GM03348 (cell line): ENCODE measurements at places on chromosomes 1 and 21.

GRCh38 chr1:15018767-15019166, 134.8 kb upstream of the TMEM51 start:
- DNase-seq = no peak

DNA sequence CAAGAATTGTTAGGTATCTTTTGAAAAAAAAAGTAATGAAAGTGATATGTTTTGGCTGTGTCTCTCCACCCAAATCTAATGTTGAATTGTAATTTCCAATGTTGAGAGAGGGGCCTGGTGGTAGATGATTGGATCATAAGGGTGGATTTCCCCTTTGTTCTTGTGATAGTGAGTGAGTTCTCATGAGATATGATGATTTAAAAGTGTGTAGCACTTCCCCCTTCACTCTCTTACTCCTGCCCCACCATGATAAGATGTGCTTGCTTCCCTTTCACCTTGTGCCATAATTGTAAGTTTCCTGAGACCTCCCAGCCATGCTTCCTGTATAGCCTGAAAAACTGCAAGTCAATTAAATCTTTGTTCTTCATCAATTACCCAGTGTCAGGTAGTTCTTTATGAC, 70.7 kb downstream of the XCL2 start:
- DNase-seq = no peak

- no peak for DNase-seq
Observed at GRCh38 chr1:25874635-25875153, 814 bp downstream of the PAQR7 start.

DNA sequence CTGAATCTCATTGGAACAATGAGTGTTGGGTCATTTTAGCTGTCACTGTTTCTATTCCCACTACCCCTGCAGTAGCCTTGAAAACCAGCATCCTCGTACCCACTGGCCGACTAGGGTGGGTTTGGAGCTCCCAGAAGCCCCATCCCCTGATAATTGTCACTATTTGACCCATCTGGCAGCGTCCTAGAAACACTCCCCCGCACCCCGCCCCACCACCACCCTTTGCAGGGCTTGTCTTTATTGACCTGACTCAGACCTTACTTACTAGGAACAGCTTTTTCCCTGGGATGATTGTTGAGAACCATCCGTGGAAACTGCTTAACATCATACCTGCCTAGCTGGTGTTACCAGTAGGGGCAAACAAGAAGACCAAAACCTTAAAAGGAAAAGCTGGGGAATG, 28.4 kb upstream of the AGPAT3 start:
- no peak for DNase-seq

DNA sequence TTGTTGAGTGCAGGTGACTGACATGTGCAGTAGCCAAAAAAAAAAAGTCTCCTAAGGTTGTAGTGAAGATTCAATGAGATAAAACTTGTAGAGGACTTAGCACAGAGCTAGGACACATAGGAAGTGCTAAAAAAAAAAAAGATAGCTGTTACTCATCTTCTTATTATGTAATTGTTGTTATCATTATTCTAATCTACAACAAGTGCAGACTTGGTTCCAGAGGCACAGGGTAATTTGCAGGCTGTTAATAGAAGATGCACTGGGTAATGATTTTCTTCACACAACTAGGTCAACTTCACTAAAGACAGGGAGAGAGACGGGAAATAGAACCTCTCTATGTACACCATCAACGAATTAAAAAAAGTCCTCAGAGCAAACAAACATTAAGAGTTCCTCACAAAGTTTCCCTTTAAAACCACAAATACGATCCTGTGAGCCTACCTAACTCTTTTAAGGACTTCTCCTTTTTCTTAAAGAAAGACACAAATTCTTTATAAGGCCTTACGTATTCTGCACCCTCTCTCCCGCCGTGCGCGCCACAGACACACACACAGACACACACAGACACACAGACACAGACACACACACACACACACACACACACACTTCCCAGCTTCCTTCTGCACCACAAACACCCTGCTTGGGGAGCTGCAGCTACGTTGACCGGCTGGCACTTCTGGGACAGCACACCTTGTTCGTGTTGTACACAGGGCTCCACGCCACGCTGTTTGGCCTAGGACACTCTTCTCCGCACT, 49.8 kb upstream of the GADD45A start:
- DNase-seq = no peak

- no peak for DNase-seq
Observed at GRCh38 chr1:178109348-178110143, 15.6 kb downstream of the RASAL2 start.

DNA sequence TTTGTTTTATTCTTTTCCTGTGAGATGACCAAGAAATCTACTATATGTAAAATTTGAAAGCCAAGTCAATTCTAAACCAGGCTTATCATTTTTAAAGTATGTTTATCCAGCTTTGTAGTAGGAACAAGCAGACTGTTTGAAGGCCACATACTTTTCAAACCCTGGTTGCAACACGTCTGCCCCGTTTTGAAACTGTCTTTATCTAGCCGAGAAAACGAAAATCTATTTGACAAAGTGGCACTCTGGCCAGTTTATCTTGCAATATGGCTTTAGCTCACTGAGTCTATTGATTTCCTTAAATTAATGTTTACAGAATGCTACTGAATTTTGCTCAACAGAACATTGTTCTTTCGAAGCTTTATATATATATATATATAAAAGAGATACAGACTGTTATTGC, 39.7 kb downstream of the PROX1 start:
- DNase-seq = no peak

- peak; percentile 41 for DNase-seq
Observed at GRCh38 chr1:153525088-153525728, 10.6 kb downstream of the S100A6 start.

GRCh38 chr1:150365941-150366340, 2.0 kb downstream of the RPRD2 start:
- DNase-seq = no peak

DNA sequence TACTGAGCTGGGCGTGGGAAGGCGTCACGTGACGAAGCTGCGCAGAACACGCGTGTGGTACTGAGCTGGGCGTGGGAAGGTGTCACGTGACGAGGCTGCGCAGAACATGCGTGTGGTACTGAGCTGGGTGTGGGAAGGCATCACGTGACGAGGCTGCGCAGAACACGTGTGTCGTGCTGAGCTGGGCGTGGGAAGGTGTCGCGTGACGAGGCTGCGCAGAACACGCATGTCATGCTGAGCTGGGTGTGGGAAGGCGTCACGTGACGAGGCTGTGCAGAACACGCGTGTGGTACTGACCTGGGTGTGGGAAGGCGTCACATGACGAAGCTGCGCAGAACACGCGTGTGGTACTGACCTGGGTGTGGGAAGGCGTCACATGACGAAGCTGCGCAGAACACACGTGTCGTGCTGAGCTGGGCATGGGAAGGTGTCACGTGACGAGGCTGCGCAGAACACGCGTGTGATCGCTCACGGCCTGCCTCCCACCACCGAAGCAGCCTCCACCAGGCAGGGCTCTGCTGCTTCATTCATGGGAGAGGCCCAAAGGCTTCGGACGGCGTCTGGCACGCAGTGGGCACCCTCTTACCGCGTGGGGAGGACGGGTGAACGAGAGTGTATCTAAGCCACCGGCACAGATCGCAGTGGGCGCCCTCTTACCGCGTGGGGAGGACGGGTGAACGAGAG, 24.0 kb downstream of the CFAP74 start:
- no peak for DNase-seq

DNA sequence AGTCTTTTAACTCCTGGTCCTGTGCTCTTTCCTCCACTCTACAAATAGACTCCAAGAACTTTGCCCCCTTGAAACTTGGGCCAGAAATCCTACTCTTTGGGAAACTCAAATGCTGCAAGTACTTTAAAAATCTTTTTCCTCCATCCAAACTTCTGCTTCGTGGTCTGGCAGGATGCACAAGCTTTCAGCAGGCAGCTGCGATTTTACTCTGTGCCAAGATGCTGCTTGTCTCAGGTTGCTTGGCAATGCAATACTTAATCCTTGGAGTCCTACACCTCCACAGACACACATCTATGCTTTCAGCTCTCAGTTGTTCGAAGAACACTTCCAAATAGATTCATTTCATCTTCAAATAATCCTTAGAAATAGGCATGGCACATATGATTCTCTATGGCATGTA, 435.3 kb upstream of the USP24 start:
- DNase-seq = no peak

DNA sequence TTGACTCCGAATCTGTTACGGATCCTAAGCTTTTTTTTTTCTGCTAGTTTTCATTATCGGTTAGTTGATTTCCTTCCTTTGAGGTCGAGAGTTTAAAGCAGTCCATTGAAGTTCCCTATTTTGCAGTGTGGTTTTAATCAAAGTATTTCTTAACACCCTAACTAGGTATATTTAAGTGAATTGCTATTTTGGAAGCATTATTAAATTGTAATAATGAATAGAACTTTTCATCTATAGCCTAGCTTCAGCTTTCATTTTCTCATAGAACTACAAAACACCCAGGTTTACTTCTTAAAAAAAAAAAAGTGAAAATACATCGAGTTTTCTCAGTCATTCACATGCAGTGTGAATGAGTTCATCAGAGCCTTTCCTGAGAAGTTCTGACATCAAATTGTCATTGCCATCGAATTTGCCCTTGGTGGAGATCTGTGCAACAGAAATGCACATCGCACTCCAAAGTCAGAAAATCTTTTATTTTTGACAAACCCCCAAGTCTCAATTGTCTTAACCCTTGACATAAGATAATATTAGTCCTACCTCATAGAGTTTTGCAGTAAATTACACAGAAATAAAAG, 1.1 kb upstream of the LBR start:
- DNase-seq = no peak

GRCh38 chr1:1206966-1207531, 657 bp upstream of the TNFRSF18 start:
- no peak for DNase-seq

DNA sequence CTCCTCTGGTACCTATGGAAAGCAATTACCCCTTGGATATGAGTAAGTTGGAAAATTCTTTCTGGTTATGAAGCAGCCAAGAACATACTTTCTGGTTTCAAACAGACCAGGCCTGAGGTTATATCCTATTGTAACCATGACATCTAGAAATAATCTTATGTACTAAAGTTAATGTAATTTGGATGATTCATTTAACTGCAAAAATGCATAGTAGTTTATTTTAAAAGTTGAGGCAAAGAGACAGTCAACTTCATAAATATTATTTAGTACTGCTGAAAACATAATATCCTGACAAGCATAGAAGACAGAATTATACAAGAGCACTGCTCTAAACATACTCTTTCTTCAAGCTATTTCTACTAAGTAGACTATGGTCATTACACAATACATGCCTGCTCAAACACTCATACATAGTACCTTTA, 25.5 kb downstream of the ODF2L start:
- no peak for DNase-seq

GRCh38 chr1:61427510-61427909, 297.4 kb downstream of the TM2D1 start:
- no peak for DNase-seq

DNA sequence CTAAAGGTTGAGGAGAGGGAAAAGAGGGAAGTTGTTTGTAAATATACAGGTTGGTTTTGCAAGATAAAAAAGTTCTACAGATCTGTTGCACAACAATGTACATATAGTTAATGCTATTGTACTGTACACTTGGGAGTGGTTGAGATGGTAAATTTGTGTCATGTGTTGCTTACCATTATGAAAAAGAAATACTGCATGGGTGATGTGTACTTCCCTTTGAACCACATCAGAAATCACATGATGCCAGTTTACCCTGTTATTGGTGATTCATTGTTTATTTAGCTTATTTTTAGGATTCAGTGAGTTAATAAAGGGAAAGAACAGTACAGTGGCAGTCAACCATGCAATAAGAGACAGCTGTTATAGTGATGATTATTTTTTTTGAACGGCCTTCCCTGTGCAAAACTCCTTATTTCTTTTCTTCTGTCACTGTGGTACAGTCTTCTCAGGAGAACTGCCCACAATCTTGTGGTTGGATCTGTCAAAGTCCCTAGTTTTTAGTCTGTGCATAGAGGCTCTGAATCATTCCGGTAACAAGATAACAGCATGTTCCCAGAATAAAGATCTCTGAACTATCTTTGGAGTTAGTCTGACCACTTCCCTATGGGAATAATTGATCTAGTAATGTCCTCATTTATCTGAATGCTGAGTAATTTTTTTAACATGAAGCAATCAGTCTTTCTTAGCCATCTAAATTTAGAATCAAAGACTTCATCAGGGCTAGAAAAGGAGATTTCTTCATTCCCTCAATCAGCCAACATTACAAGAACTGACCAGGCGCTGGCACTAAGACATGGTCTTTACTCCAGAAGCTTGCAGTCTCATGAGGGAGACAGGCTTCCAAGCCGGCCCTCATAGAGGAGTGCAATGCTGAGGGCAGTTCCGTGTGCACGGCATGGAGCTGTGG, 84.2 kb downstream of the SH3GLB1 start:
- peak; percentile 38 for DNase-seq

DNA sequence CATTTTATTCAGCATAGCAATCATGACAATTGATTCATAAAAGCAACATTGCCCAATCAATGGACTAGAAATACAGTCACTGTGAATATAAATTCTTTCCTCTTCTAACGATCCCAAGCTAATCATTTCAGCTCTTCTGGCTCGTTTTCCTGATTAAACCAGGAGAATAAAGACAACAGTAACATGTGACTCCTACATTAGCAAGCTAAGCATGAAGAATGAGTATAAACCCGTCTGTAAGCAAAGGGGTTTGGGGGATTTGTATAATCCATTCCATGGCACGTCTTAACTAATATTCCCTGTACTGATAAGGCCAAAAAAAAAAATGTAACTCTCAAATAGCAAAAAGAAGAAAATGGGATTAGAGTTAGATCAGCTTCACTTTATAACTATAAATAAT, 21.6 kb downstream of the IRF2BP2 start:
- no peak for DNase-seq

- no peak for DNase-seq
Observed at GRCh38 chr1:241999026-241999425, at the start of gene MAP1LC3C. Gene MAP1LC3C (minus strand): TSS chr1:241999098. CDS start chr1:241999008, 90 bp downstream.

DNA sequence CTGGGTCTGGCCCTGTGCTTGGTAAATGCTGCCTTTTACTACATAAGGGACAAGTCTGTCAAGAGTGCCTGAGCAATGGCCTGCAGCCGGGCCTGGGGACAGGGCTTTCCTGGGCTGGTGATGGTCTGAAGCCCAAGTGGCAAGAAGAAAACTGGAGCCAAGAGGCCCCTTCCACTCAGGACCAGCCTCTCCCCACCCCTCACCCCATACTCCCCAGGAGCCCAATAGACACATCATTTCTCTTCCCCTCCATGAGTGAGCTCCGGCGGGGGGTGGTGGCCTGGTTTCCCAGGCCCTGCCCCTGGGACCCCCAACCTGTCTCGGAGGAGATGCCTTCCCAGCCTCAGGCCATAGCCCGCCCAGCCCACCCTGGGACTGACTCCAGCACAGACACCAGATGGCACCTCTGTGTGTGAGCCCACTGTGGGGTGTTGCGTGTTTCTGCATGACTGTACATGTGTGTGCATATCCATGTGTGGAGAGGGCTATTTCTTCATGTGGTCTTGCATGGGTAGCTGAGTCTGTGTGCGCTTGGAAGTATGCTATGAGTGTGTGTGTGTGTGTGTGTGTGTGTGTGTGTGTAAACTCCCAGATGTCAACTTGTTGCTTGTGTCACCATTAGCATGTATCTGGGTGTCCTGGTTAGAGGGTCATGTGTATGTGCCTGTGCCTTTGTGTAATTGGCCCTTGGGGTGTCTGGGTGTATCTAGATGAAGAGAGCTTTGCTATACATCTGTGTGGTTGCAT, 14.3 kb upstream of the LRP8 start:
- no peak for DNase-seq

- no peak for DNase-seq
Observed at GRCh38 chr1:66245691-66246090, 288.3 kb upstream of the SGIP1 start.

- DNase-seq = no peak
Observed at GRCh38 chr1:244029124-244029523, 22.0 kb upstream of the ZBTB18 start.

GRCh38 chr1:14138687-14139086, 438.7 kb downstream of the PRDM2 start:
- DNase-seq = no peak

GRCh38 chr1:79667848-79668696, 661.5 kb upstream of the ADGRL4 start:
- DNase-seq = no peak
